Regular cardiac myocyte (primary cell): ENCODE measurements at places on chromosomes 1 and 21. TPM values are rescaled to one million over a fixed set of nuclear protein-coding genes. Genes with fewer than 3 reads are reported as not detected.

MEX3A gene
- 1.1 and 1.2 TPM in 2 replicates for total RNA-seq

NBPF4 gene
- not detected in 2 replicates for total RNA-seq

ITLN2 gene
- 1.4 TPM in 1 of 2 replicates, not detected in the other for total RNA-seq

KLHL21 gene
- total RNA-seq, result 57.2 and 76.5 TPM in 2 replicates

HTR6 gene
- total RNA-seq, result not detected in 2 replicates

FCRL1 gene
- not detected in 2 replicates for total RNA-seq

GPR37L1 gene
- not detected in 2 replicates for total RNA-seq
